ENCODE measurements at places on chromosomes 16 and 17.

DNA sequence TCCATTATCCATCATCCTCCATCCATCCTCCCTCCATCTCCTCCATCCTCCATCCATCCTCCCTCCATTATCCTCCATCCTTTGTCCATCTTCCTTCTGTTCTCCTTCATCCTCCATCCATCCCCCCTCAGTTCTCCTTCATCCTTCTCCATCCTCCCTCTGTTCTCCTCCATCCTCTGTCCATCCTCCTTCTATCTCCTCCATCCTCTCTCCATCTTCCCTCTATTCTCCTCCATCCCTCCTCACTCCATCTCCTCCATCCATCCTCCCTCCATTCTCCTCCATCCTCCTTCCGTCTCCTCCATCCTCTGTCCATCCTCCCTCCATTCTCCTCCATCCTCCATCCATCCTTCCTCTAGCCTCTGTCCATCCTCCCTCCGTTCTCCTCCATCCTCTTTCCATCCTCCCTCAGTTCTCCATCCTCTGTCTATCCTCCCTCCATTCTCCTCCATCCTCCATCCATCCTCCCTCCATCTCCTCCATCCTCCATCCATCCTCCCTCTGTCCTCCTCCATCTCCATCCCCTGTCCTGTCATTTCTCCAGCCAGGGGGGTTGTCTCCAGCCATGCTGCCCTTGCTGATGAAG is 143.7 kb downstream of the SDK2 start:
- DNase-seq, result no peak

DNA sequence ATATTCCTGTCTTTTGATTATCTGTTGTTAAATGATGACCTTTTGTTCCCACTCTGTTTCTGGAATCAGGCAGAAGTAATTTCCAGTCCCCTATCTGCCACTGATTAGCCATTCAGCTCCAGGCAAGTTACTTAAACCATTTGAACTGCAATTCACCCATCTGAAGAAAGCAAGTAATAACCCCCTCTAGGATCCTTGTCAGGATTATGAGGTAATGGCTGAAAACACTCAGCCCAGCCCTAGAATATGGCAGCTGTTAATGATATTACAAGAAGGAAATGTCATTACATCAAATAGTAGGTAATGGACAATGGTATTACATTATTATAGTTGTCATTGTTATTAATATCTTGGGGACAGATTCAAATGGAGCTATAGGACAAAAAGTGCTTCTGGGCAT is 16.0 kb upstream of the SLC47A1 start:
- DNase-seq, result no peak

- no peak for DNase-seq
Observed at GRCh38 chr17:34673995-34674890, 94.9 kb downstream of the TMEM132E start.

- DNase-seq, result no peak
Observed at GRCh38 chr17:80964859-80965580, 26.6 kb upstream of the CHMP6 start.

- DNase-seq, result no peak
Observed at GRCh38 chr17:38663964-38664644, 10.7 kb downstream of the EPOP start.

DNA sequence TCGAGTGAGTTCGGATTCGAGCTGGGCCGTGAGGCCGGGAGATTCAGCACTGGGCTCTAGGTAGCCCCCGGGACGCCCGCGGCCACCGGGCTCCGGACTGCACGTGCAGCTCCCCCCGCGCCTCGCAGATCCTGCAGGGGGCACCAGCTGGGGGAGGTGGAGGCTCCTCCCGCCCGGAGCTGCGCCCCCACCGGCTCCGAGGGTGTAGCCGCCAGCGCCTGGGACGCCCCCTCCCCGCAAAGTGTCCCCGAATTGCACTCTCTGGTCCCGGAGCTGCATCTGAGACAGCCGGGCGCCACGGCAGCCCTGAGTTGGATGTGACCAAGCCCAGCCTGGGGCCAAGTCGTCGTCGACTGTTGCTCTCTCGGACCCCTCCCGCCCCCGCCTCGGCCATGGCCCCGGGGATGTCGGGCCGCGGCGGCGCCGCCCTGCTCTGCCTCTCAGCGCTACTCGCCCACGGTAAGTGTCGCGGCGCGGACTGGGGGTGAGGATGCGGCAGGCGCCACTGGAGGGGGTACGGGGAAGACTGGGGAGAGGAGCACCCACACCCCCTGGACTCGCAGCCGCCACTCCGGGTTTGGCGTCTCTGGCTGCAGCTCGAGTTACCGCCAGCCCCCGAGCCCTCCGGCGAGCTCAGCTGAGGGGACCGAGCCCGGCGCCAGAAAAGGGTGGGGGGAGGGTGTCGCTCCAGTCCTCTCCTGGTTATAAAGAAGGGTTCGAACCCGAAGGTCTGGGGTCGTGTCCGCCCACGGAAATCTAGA is 1.5 kb downstream of the TMEM132E start:
- DNase-seq, result no peak

DNA sequence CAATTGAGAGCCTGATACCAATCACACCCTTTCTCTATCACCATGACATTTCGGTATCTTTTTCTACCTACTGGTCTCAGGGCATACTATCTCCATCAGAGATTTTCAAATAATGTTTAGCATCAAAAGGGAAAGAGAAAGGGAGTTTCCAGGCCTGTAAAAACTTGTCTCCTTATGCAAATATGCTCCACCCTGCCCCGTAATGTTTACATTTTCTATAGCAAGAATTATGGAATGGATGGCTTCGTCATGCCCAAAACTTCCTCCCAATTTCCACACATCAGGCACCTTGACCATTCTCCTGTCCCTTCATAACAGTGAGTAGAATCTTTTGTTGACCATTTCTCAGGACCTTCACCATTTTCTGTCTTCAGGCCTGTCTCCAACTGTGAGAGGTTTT is 30.9 kb upstream of the HLF start:
- no peak for DNase-seq

GRCh38 chr17:2064520-2064971 is 9.6 kb downstream of the HIC1 start:
- no peak for DNase-seq

DNA sequence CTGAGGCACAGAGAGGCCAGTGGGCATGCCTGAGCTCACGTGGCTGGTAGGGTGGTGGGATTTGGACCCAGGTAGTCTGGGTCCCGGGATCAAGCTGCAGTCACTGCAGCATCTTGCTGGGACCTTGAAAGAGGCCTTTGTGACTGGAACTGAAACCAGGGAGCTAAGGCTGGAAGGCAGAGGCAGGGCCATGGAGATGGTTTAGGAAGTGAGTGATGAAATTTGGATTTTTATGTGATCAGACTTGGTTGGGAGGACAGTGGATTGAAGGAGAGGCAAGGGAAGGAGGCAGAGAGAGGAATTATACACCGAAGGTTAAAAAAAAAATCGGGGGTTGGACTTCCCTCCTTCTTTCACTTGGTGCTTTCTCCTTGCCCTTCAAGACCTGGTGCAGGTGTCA is 255.4 kb upstream of the CACNG5 start:
- no peak for DNase-seq

DNA sequence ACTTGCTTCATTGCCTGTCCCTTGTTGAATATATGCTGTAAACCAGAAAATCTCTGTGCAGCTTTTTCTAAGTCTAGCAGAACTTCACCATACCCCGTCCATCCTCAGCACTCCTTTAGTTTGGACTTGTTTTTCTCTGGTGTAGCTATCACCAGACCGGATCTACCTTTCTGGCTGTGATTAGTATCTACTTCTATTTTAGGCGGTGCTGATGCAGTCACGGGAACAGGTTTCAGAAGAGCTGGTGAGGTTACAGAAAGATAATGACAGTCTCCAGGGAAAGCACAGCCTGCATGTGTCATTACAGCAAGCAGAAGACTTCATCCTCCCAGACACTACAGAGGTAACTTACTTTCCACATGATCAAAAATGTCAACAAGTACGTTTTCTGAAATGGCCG is 46.4 kb downstream of the NUP88 start:
- DNase-seq, result no peak

Measured in AG09309 (cell line).